CD4-positive, alpha-beta T cell treated with Interleukin-6 at 100 ng/mL for 8 hours (primary cell): ENCODE measurements at places on chromosomes 7 and 10.
A peak's percentile ranks its signal among the peaks of the same experiment; 100 is the strongest.

DNA sequence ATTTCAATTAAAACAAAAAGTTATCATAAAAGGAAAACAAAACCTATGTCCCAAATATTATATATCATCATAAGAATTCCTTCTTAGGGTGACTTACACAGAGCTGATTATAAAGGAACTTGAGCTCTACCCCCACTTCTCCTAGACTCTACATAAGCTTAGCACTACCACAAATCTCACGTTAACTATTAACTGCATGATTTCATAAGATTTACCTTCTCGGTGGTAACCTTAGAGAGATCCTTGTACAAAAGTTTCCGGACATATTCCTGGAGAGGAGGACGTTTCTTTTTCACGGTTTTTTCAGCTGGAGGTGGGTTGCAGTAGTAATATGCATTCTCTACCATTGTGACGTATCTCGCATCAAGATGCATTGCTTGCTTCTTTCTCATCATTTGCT is 83.7 kb downstream of the UPF2 start:
- no peak for DNase-seq

- no peak for DNase-seq
Measured at GRCh38 chr7:82816272-82816671, 346.4 kb downstream of the PCLO start.

- DNase-seq: no peak
Measured at GRCh38 chr10:107487284-107487683, 322.8 kb upstream of the SORCS1 start.

GRCh38 chr10:16919121-16919982 is 102.1 kb upstream of the RSU1 start:
- DNase-seq: no peak

DNA sequence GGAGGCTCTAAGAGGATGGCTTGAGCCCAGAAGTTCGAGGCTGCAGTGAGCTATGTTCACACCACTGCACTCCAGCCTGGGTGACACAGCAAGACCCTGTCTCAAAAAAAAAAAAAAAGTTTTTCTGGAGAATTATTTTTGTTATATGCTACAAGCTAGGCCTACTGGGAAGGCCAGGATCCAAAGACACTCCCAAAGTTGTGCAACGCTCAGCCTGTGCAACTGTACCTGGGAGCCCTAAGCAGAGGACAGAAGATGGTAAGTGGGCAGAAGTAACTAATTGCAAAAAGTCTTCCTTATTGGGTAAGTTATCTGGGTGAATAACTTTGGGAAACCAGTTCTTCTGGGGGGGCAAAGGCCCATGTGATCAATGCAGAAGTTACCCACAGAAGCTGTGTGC is 17.3 kb downstream of the HIP1 start:
- no peak for DNase-seq

GRCh38 chr10:114489521-114490310 is 85.4 kb upstream of the AFAP1L2 start:
- DNase-seq: no peak

GRCh38 chr7:51308265-51308664 is 8.3 kb downstream of the COBL start:
- DNase-seq: no peak

- no peak for DNase-seq
Measured at GRCh38 chr10:80131499-80131901, 1.0 kb upstream of the PLAC9 start.

DNA sequence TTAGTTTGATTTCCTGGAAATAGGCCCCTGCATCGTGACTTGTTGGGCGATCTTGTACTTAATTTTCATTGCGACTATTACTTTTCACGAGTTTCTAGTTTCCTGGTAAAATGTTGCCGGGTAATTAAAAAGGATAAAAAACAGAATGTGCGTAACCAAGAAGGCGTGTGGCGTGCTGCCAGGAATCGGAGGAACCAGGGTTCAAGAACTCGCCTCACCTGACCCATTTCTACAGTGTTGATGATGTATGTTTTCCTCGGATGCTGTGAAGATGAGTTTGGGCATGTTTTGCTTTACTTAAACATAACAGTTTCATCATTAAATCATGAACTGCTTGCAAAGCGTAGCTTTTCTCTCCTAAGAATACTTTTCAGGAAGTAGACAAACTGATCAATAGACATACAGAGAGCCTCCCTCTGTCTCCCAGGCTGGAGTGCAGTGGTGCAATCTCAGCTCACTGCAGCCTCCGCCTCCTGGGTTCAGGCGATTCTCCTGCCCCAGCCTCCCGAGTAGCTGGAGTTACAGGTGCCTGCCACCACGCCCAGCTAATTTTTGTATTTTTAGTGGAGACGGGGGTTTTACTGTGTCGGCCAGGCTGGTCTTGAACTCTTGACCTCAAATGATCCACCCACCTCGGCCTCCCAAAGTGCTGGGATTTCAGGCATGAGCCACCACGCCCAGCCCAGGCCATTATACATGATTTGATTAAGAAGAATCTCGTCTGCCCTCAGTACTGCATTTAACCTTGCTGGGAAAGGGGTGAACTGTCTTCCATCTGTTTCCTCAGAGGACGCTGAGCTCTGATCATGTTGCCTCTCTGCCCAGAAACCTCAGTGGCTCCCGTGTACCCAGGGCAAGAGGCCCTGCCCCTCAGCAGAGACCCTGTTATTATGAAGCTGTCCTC is 9.1 kb downstream of the FOXK1 start:
- DNase-seq: no peak

GRCh38 chr7:134327896-134328295 is 11.2 kb upstream of the SLC35B4 start:
- peak; percentile 47 for DNase-seq

DNA sequence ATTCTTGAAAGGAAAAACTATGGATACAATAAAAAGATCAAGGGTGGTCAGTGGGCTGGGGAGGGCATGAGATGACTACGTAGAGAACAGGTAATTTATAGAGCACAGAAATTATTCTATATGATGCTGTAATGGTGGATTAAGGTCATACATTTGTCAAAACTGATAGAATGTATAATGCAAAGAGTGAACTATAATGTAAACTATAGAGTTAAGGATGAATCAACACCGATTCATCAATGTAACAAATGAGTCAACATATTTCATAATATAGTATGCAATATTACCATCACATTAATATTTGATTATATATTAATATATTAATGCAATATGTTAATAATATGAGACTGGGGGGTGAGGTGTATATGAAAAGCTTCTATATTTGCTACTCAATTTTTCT is 555.6 kb upstream of the POT1 start:
- no peak for DNase-seq

GRCh38 chr7:101232141-101232850 is 5.3 kb downstream of the CLDN15 start:
- DNase-seq: no peak

DNA sequence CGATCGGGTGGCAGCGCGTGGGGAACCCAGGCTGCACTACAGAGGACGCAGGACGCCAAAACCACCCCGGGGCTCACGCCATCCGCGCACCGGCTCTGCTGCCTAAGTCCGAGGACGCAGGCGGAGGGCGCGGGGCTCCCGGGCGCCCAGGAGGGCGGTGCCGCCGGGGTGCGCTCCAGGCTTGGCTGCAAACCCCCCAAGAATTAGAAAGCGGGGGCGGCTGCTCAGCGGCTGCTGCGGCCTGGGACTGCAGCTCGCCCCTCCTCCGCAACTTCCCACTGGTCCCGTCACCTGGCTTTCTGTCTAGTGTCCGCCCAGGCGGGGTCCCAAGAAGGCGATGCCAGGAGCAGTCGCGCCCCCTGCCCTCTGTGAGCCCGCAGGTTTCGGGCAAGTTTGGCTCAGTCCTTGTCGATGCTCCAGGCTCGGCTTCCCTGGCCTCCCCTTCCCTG is 1.7 kb upstream of the POU6F2 start:
- DNase-seq: no peak

- DNase-seq: no peak
Measured at GRCh38 chr7:34309116-34309515, 348.9 kb upstream of the NPSR1 start.
